ENCODE measurements at places on chromosomes 16 and 17.

DNA sequence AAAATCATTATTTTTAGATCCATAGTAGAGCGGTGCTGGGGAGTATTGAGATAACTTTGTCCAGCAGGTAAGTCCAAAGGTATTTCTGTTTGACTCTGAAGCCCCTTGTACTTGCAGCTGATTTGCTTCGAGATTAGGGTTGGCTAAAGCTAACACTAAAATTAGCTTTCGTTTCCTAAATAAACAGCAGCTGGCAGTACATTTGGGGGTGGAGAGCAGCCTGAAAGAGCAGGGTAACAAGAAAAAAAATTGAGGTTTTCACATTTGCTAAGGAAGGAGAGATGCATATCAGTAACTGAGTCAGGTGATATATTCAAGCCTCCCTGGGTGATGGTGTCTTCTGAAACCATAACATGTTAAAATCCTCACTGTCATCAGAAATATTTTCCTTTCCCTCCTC lies 37.4 kb upstream of the TMC5 start:
- no peak for DNase-seq

GRCh38 chr16:31135535-31136286 lies at the start of gene PRSS8:
Gene PRSS8 (minus strand): TSS chr16:31135727. CDS start chr16:31135498, 229 bp downstream.
- no peak for DNase-seq

GRCh38 chr17:2904135-2904534 lies 107.9 kb downstream of the RAP1GAP2 start:
- no peak for DNase-seq

DNA sequence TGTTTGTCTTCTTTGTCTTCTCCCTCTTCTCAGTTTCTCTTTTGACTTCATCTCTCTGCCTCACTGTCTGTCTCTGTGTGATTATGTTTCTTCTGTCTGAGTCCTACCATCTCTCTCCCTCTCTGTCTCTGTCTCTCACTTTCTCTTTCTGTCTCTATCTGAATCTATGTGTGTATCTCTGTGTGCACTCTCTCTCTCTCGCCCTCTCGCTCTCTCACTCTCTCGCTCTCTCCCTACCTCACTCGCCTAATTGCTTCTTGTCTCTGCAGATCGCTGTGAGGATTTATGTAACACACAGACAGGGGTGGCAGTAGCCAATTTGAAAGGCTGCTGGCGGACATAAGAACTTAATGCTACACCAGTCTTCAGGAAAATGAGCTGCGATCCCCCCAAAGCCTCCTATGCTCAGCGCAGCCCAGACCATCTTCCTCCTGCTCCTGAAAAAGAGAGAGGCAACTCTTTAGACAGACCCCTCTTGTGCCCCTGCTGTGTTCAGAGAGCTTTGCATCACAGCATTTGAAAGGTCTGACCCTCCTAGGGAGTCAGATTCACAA lies 140.9 kb downstream of the CCT6B start:
- no peak for DNase-seq

Data from esophagus squamous epithelium (tissue), 5 donors.